Right renal cortex interstitium (tissue), 3 donors: ENCODE measurements at places on chromosomes 5 and 9.

DNA sequence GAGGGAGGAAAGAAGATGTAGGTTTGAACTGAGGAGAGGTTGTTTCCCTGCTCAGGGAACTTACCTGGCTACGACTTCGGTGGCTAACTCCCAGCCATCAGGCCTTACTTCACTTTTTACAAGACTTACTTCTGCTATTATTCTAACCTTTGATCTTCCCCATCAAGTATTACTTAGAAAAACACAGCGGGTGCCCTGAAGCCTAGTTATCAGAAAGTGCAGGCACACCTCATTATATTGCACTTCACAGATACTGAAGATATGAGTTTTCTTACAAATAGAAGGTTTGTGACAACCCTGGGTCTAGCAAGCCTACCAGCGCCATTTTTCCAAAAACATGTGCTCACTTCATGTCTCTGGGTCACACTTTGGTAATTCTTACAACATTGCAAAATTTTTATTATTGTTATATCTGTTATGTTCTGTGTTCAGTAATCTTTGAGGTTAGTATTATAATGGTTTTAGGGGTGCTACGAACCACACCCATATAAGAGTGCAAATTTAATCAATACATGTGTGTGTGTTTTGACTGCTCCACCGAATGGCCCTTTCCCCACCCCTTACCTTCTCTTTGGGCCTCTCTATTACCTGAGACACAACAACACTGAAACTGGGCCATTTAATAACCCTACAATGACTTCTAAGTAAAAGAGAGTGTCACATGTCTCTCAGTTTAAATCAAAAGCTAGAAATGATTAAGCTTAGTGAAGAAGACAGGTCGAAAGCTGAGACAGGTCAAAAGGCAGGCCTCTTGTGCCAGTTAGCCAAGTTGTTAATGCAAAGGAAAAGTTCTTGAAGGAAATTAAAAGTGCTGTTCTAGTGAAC lies 2102.7 kb upstream of the WWC1 start:
- DNase-seq, result no peak

DNA sequence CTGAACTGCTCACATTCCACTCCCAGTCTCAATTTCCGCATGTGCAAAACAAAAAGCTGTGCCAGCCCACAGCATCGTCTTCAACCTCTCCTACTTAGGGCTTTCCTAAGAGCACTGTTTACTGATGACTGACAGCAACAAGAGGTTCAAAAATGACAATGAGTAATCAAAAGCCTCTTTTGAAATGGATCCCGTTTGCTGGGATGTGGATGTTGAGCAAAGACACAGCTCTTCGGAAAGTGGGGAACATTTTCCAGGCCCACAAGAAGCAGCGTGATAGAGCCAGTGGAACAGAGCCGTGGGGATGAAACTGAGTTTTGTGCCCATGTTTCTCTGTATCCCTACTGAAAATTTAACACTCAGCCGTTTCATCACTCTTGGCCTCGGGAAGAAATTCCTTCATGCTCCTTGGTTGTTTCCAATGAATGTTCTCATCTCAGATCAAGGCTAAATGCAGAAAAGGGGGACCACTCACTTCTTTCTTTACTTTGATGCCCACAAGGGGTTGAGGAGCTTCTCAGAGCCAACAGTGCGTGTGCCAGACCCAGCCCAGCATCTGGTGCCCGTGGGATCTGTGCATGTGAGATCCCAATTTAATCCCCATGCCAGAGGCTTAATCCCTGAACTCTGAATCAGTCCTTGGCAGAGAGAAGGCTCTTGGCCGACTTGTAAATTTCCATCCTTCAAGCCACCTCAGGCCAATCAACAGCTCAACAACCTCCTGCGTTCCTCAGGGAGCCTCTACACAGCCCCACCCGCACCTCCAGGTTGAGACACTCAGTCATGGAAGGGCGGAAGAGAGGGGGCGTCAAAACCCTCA lies 230.2 kb upstream of the DAPK1 start:
- DNase-seq, result no peak

- DNase-seq, result no peak
Observed at GRCh38 chr5:169178754-169179153, 122.2 kb downstream of the SLIT3 start.

DNA sequence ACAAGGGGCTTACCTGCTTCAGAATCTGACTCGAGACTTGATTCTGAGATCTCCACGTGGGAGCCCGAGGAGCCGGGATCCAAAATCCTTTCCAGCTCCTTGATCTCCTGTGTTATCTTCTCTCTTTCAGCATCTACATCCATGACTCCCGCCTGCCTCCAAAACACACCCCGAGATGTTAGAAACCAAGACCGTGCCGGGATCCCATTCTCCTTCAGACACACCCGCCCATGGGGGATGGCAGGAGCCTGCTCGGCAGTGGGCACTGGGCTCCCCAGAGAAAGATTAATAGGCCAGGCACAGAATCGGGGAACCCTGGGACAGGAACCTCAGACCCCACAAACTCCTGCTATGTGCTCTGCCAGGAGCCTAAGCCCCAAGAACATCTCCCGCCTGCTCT lies 1.7 kb downstream of the SNAPC4 start:
- no peak for DNase-seq

- no peak for DNase-seq
Observed at GRCh38 chr5:138872841-138873465, 2.2 kb downstream of the LRRTM2 start.
